ENCODE measurements at places on chromosomes 5 and 9. TPM values are rescaled to one million over a fixed set of nuclear protein-coding genes. Genes with fewer than 3 reads are reported as not detected.
A peak's percentile ranks its signal among the peaks of the same experiment; 100 is the strongest.

ELAVL2 gene
- total RNA-seq, result 0.33 TPM

OR1J4 gene
- total RNA-seq, result not detected

CTXN3 gene
- not detected for total RNA-seq

ZNF879 gene
- 5.9 TPM for total RNA-seq

ADGRD2 gene
- 0.09 TPM for total RNA-seq

PCDHB6 gene
- 0.09 TPM for total RNA-seq

ATP10B gene
- 10.1 TPM for total RNA-seq

FAM163B gene
- 2.0 TPM for total RNA-seq

DNA sequence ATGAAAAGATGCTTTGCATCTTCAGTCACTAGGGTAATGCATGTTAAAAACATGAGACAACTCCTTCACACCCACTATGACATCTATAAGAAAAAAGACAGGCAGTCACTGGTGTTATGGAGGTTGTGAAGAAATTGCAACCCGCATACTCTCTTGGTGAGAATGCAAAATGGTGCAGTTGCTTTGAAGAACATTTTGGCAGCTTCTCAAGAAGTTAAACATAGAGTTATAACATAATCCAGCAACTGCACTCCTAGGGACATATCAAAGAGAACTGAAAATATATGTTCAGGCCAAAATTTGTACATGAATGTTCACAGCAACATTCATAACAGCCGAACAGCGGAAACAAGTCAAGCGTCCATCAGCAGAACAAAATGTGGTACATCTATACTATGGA, 46.3 kb upstream of the TBC1D9B start:
- H3K27me3 ChIP-seq, result no peaks in the 10 kb centered on the region
- no peak for DNase-seq
- H3K36me3 ChIP-seq, result no peaks in the 10 kb centered on the region
- no peaks in the 10 kb centered on the region for H3K4me1 ChIP-seq
- H3K4me3 ChIP-seq, result no peak overlapping the region

- H3K27ac ChIP-seq, result no peak overlapping the region
- DNase-seq, result no peak
- no peaks in the 10 kb centered on the region for H3K36me3 ChIP-seq
- H3K4me1 ChIP-seq, result no peaks in the 10 kb centered on the region
These were observed 125.8 kb upstream of the KLF4 start for GRCh38 chr9:107615321-107615720.

- no peak overlapping the region for H3K27ac ChIP-seq
- no peaks in the 10 kb centered on the region for H3K4me1 ChIP-seq
- no peaks in the 10 kb centered on the region for H3K36me3 ChIP-seq
- no peaks in the 10 kb centered on the region for H3K27me3 ChIP-seq
- no peak overlapping the region for H3K4me3 ChIP-seq
These were observed 110.9 kb downstream of the KCNIP1 start for GRCh38 chr5:170614720-170615119.

- H3K4me3 ChIP-seq, result no peak overlapping the region
- H3K27ac ChIP-seq, result no peak overlapping the region
These were observed 116.0 kb downstream of the KCNIP1 start for GRCh38 chr5:170619869-170620268.

GRCh38 chr5:75651575-75652238, 40.5 kb downstream of the ANKDD1B start:
- no peak for DNase-seq
- H3K4me3 ChIP-seq, result no peak overlapping the region
- no peaks in the 10 kb centered on the region for H3K27me3 ChIP-seq
- no peaks in the 10 kb centered on the region for H3K4me1 ChIP-seq
- H3K27ac ChIP-seq, result no peak overlapping the region

DNA sequence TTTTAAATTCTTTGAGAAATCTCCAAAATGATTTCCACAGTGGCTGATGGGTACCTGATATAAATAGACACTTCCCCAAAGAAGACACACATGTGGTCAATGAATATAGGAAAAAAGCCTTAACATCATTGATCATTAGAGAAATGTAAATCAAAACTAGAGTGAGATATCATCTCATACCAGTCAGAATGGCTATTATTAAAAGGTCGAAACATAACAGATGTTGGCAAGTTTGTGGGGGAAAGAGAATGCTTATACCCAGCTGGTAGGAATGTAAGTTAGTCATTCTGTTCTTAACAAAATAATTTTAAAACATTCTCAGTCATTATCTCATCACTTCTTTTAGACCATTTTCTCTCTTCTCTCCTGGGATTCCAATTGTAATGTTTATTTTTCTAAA, 1666.0 kb upstream of the ACO1 start:
- no peaks in the 10 kb centered on the region for H3K27me3 ChIP-seq
- DNase-seq, result no peak
- H3K36me3 ChIP-seq, result no peaks in the 10 kb centered on the region
- H3K4me3 ChIP-seq, result no peak overlapping the region

GRCh38 chr5:34003941-34004340, 3.9 kb downstream of the AMACR start:
- H3K27ac ChIP-seq, result no peak overlapping the region
- DNase-seq, result no peak
- no peaks in the 10 kb centered on the region for H3K27me3 ChIP-seq
- H3K4me3 ChIP-seq, result no peak overlapping the region

DNA sequence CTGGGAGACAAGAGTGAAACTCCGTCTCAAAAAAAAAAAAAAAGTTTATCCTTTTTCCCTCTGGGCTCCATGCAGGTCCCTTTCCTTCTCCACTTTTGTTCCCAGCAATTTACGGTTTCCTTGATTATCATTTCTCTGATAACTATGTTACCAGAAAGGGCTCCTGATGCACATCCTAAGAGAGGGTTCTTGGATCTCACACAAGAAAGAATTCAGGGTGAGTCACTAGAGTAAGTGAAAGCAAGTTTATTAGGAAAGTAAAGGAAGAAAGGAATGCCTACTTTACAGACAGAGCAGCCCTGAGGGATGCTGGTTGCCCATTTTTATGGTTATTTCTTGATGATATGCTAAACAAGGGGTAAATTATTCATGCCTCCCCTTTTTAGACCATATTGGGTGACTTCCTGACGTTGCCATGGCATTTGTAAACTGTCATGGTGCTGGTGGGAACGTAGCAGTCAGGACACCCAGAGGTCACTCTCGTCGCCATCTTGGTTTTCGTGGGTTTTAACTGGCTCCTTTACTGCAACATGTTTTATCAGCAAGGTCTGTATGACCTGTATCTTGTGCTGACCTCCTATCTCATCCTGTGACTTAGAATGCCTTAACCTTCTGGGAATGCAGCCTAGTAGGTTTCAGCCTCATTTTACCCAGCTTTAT, 13.5 kb upstream of the MELK start:
- H3K4me1 ChIP-seq, result no peaks in the 10 kb centered on the region
- H3K36me3 ChIP-seq, result no peaks in the 10 kb centered on the region
- no peaks in the 10 kb centered on the region for H3K27me3 ChIP-seq
- H3K27ac ChIP-seq, result no peak overlapping the region
- DNase-seq, result no peak

DNA sequence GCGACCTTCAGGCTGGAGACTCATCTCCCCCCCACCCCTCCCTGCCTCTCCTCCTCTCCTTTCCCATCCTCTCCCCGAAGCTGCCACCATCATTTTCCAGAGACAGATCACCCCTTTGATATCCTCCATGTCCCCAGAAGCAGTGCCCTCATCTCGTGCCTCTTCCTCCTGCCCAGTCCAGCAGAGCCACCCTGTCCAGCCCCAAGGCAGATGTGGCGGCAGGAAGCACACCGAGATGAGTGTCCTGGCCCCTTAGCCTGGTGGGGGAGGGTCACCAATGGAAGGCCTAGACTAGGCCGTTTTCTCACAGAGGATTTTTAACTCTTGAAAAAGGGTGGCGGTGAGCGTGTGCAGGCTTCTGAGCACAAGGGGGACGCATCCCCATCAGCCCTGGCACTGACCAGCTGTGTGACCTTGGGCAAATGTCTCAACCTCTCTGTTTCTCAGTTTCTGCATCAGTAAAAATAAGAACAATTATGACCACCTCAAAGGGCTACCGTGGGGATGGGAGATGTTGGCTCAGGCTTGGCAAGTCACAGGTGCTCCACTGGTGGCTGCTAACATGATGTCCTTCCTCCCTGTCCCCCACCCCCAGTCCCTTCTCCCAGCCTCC, 48.9 kb downstream of the SARDH start:
- H3K27ac ChIP-seq, result no peak overlapping the region
- H3K36me3 ChIP-seq, result peaks cover 8% of the 10 kb centered on the region
- H3K27me3 ChIP-seq, result no peaks in the 10 kb centered on the region
- no peak for DNase-seq
- no peak overlapping the region for H3K4me3 ChIP-seq

GRCh38 chr5:179243333-179243732, 101.9 kb downstream of the ADAMTS2 start:
- H3K27ac ChIP-seq, result no peak overlapping the region
- H3K27me3 ChIP-seq, result no peaks in the 10 kb centered on the region
- H3K4me1 ChIP-seq, result no peaks in the 10 kb centered on the region

DNA sequence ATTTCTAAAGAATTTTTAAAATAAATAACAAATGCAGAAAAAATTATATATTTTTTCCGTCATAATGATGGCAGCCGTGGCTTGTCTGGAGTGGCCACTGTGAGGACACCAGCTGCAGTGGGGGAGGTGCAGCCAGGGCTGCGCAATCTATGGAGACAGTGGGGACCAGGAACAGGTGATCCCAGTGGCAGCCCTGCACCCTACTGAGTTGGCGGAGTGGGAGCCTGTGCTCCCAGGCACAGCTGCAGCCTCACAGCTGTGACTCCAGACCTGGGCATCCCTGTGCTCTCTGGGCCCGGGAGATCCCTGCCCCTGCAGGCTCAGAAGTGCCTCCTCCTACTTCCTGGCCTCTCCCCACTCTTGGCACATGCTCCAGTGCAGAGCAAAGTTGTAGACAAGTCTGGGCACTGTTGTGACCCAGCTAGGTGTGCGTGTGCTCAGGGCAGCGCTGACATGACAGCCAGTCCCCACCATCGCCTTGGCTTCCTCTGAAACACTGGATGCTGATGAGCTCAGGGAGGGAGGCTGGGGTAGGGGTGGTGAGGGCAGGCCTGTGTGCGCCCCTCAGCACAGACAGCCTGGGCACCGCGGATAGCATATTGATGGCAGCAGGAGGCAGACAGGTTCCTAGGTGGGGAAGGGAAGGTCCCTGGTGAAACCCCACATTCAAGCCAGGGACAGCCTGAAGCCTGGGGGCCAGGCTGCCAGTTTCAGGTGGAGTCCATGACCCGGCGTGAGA, 96.0 kb upstream of the PRR16 start:
- H3K27ac ChIP-seq, result no peak overlapping the region
- H3K27me3 ChIP-seq, result no peaks in the 10 kb centered on the region

- no peak for DNase-seq
- H3K27me3 ChIP-seq, result no peaks in the 10 kb centered on the region
- H3K27ac ChIP-seq, result no peak overlapping the region
- H3K36me3 ChIP-seq, result no peaks in the 10 kb centered on the region
- no peaks in the 10 kb centered on the region for H3K4me1 ChIP-seq
- no peak overlapping the region for H3K4me3 ChIP-seq
These were observed 173.6 kb downstream of the ARL15 start for GRCh38 chr5:54136516-54137440.

- no peak for DNase-seq
- no peaks in the 10 kb centered on the region for H3K4me1 ChIP-seq
- no peak overlapping the region for H3K27ac ChIP-seq
These were observed 6.9 kb upstream of the NIPSNAP3A start for GRCh38 chr9:104740621-104741020.

GRCh38 chr9:33211695-33212393, 28.1 kb upstream of the SPINK4 start:
- peaks cover 5% of the 10 kb centered on the region for H3K4me1 ChIP-seq
- H3K36me3 ChIP-seq, result no peaks in the 10 kb centered on the region
- H3K27ac ChIP-seq, result no peak overlapping the region

DNA sequence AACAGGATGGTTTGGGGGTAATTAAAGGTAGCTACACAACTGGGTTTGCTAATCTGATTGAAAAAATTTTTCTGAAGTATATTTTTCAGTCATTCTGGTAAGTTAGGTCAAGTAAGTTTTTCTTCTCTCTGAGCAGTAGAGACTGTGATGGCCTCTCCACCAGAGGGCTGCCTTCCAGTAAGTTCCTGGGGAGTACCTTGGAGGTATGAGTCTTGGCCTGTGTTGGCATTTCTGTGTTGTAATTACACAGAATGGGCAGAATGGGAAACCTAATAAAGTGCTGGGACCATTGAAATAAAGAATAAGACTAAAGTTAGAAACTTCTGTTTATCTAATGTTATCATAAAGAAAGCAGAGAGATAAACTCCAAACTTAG, 430.8 kb downstream of the ARHGEF28 start:
- no peak overlapping the region for H3K27ac ChIP-seq
- H3K4me1 ChIP-seq, result no peaks in the 10 kb centered on the region
- DNase-seq, result no peak
- no peak overlapping the region for H3K4me3 ChIP-seq
- no peaks in the 10 kb centered on the region for H3K36me3 ChIP-seq

DNA sequence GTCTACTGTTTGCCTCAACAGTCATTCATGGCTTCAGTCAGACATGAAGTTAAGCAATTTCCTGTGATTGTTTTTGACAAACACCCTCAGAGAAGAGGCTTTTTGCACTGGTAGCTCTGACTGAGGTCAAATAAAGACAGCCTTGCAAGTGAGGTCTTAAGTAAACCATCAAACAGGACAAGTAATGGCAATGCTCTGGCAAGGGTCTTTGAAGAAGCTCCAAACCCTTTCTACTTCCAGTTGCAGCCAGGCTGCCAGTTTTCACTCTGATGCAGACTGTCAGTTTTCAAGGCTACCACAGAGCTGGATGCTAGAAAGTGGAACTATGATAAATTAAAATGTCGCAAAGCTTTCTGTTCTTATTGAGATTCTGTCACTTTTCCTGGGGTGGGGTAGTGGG, 421.5 kb upstream of the PTGER4 start:
- no peaks in the 10 kb centered on the region for H3K4me1 ChIP-seq
- peak overlapping the region; percentile 1 for H3K27ac ChIP-seq
- DNase-seq, result no peak
- H3K4me3 ChIP-seq, result no peak overlapping the region
- no peaks in the 10 kb centered on the region for H3K36me3 ChIP-seq

GRCh38 chr9:69986970-69987369, 56.7 kb upstream of the MAMDC2 start:
- no peaks in the 10 kb centered on the region for H3K36me3 ChIP-seq
- no peak overlapping the region for H3K4me3 ChIP-seq
- no peaks in the 10 kb centered on the region for H3K27me3 ChIP-seq
- H3K4me1 ChIP-seq, result no peaks in the 10 kb centered on the region

Data from thymus (tissue), 14 donors.